ENCODE measurements at places on chromosomes 1 and 21.

DNA sequence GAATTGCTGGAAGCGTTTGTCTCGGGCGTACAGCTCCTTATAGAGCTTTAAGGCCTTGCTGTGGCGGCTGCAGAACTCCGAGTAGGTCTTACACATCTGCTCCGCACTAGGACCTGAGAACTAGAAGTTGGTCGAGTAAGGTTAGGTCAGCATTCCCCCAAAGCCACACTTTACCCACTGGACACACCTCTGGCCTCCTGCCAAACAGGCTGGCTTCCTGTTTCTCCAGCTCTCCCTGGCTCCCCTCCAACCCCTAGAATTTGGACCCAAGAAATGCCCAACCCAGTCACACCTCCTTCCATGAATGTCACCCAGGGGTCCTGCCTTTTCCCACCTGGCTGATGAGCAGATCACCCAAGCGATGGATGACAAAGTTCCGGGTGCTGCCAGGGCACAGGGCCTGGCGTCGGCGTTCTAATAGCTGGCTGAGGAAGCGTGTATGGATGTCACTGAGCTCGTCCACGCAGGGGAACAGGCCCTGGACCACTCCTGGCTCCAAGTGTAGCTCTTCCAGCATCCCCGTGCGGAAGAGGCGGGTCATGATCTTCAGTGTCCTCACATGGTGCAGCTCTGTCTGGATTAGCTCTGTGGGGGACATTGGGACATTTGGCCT lies 15.6 kb downstream of the ARHGEF2 start:
- DNase-seq, result no peak

DNA sequence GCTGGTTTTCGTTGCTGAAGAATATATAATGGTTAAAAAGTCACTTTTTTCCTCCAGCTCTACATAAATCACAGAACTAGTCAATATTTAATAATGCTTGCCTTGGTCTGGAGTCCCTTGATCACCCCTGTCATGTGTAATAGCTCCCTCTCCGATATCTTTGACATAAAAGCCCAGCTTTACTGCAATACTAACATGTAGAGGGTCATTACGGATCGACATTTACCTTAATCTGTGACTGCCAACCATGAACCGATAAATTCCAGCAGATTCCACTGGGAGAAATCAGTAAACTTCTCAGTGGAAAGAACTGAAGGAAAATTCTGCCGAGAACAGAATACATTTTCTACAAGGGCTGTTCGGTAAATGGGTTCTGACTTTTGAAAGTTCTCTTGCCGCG lies 396.5 kb downstream of the KCTD3 start:
- no peak for DNase-seq

GRCh38 chr1:97247196-97247595 lies 525.6 kb downstream of the PTBP2 start:
- DNase-seq, result no peak

DNA sequence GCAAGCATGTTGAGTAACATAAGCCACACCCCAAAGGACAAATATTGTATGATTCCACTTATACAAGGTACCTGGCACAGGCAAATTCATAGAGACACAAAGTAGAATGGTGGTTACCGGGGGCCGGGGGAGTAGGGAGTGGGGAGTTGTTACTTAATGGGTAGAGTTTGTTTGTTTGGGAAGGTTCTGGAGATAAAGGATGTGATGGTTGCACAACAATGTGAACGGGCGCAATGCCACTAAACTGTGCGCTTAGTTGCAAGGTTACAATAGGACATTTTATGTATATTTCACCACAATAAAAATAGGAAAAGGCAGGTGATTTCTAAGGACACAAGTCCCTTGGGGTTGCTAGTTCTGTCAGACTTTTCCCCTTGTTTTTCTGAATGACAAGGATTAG lies 516.6 kb downstream of the KIF26B start:
- DNase-seq, result no peak

- no peak for DNase-seq
Measured at GRCh38 chr21:15761507-15762100, 31.8 kb downstream of the USP25 start.

- DNase-seq, result no peak
Measured at GRCh38 chr1:216700779-216701178, 22.4 kb downstream of the ESRRG start.

- DNase-seq, result no peak
Measured at GRCh38 chr1:176950736-176951324, 213.7 kb downstream of the ASTN1 start.

DNA sequence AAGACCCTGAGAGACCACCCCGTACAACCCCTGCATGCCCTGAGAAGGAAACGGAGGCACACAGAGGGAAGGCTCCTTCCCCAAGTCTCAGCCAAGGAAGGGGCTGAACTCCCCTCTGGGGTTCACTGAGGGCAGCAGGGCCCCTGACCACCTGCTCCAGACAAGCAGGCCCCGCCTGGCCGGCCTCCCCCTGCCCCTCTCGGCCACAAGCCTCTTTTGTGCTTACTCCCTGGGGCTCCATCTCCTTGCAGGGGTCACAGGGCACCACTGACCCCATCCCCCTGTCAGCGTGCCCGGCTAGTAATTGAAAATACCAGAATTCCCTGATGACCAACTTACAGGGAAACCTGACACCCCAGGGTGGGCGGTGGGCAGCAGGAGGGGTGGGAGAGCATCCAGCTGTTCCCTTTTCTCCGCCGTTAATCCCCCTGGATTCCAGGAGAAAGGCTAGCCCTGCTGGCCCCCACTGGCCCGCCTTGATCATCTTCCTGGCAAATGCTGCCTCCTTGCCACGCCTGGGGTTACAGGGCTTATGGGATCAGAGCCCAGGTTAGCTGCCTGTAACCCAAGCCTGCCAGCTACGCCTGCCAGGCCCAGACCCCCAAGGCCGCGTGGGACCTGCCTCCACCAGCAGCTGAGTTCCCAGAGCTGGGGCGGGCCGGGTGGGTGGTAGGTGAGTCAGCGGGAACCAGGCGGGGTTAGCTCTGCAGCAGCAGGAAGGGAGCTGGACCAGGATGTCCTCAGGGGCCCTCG lies 96.1 kb downstream of the LACTBL1 start:
- no peak for DNase-seq

DNA sequence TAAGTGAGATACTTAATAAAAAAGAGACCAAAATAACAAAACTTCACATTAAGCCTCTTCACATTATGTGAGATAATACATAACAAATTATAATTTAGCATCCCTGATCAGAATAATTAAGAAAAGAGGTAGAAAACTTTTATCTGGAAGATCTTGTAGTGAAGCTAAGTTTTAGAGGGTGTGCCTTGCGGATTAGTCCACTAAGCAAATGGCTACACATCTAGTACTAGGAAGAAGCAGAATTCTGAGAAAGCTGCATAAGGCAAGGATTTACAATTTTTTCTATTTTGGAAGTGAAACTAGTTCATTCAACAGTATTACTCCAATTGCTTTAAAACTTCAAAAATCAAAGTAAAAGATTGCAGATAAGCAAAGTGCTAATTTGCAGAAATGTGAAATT lies 3.5 kb downstream of the YOD1 start:
- no peak for DNase-seq

DNA sequence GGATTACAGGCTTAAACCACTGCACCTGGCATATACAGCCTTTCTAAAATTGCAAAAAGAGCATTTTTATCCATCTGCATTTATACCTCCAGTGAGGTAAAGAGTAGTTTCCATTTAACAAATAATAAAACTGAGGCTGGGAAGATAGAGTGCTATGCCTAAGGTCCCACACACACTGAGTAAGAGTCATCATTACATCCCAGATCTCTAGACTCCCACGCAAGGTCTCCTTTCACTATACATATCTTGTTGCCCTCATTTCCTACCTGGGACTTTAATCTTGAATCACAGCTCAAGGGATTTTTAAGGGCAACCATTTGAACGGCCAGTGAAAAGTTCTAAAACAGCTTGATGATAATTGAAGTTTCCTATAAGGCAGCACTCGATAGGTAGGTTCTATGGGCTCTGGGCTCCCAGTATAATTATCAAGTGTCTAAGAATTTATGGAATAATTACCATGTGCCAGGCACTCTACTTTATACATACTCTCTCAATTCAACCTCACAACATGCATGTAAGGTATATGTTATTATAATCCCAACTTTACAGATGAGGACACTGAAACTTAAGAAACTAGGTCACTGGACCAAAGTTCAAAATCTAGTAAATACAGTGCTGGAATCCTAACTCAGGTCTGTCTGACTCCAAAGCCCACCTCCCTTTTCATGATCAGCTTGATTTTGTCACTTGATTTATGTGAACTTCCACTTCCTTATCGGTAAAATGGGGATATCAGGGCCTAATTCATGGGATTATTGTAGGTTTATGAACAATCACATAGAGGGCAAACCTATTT lies 23.3 kb upstream of the EPS15 start:
- no peak for DNase-seq

GRCh38 chr1:199405634-199406196 lies 621.8 kb upstream of the NR5A2 start:
- no peak for DNase-seq

DNA sequence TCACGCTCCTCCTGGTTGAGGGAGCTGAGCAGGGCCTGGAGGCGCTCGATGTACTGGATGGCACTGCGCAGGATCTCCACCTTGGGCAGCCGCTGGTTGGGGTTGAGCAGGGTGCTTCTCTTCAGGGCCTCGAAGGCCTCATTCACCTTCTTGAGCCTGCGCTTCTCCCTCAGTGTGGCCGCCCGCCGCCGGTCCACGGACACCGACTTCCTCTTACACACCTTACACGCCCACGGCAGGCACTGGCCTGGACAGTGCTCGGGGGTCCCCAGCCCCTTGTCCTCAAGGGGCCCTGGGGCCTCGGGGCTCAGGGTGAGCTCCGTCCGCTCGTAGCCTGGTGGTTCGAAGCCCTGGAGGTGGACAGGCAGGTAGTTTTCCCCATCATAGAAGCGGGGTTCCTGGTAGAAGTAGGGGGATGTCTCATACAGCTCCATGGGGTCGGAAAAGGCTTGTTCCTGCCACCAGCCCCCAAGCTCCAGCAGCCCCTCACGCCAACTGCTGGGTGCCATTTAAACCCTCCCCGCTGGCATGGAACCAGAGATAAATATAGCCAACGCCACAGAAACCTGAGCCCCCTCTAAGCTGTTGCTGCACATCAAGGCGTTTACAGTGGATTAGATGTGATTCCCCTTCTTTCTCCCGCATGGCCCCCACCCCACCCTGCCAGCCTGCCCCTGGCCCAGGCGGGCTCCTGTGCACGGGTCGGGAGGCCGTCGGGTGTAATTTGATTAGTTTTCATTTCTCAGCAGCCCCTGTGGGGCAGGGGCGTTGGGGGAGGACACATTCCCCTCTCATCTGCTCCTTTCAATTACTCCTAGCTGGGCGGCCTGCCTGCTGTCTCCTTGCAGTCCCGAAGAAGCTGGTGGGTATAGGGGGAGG lies at the start of gene MYOG:
MYOG (minus strand) TSS at position 485 of the 879 bp plus-strand sequence; CDS start at position 434, 51 bp downstream.
- DNase-seq, result no peak

DNA sequence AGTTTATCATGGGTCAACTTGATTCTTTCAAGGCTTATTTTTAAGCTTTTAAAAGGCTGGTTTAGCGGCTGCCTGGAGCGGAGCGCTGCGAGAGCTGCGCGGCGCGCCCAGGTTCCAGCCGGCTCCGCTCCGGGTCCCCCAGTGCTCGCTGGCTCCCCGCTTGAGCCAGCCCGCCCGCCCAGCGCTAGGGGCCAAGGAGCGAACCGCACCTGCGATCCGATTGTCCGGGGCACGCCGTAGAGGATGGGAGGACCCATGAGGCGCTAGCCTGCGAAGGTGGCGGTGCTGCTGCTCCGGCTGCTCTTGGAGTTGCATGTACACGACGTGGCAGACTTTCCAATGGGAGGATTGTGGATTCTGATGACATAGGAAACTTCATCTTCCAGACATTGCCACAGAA lies 9.9 kb upstream of the CFHR4 start:
- DNase-seq, result no peak
